Activated CD4-positive, alpha-beta T cell treated with anti-CD3 and anti-CD28 coated beads for 4 hours (primary cell): ENCODE measurements at places on chromosomes 1 and 21.

DNA sequence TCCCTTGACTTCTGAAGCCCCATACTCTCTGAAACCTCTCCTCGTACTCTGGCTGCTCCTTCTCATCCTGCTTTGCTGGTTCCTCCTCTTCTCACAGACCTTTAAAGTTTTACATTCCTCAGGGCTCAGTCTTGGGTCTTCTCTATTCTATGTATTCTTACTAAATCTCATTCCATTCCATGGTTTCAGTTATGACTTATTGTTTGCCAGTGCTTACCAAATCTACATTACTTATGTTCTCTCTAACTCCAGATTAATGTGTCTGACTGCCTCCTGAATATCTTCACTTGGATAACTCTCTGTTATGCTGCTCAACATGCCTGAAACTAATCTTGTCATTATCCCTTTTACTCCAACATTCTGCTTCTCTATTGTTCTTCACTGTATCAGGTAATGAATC is 5.4 kb upstream of the SLC35D1 start:
- DNase-seq, result no peak

DNA sequence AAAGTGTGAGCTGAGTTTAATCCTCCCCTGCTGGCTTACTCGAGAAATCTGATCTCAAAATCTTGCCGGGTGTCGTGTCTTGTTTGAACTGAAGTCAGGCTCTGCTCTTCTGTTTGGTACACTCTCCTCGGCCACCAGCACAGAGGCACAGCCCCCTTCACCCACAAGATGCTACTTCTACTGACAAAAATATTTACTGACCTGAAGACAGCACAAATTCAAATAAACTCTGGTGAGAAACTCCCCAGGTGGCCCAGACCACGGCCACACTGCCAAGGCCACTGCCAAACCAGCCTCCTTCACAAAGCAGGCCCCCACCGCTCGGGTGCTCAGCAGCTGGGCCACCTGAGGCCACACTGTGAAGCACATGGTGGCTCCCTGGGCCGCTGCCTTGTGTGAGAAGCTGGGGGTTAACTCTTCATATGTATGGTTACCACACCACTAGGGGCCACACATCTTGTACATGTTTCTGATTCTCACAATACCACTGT is 80.6 kb downstream of the TGFBR3 start:
- no peak for DNase-seq

- DNase-seq, result no peak
These were observed 164.7 kb downstream of the LTN1 start for GRCh38 chr21:28828021-28828420.

DNA sequence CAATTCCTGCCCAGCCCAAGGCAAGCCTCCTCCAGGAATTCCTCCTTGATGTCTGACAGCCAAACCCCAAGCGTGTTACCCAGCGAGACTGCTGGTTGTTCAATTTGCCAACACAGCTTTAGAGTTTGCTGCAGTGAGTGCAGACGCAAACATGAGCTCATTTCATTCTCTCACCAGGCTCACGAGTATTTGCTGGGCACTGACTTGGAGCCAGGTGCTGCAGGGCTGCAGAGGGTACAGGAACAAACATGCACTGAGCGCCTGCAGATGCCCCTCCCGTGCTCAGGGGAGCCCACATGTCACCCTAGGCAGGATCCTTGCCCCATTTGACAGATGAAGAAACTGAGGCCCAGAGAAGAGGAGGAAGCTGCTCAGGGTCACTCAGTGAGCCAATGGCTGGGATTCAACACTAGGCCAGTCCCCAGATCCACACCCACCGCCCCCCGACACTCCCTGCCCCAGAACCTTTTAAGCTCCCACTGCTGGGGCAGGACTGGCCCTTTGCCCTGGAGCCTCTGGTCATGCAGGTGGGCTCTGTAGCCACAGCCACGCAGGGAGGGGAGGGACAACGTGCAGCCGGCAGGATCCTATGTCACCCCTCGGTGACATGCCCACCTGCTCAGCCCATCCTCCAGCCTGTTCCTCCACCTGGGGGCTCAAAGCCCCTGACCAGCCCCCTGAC is 363.7 kb downstream of the MATN1 start:
- no peak for DNase-seq

- no peak for DNase-seq
These were observed 149.9 kb upstream of the C1orf105 start for GRCh38 chr1:172270605-172271004.

DNA sequence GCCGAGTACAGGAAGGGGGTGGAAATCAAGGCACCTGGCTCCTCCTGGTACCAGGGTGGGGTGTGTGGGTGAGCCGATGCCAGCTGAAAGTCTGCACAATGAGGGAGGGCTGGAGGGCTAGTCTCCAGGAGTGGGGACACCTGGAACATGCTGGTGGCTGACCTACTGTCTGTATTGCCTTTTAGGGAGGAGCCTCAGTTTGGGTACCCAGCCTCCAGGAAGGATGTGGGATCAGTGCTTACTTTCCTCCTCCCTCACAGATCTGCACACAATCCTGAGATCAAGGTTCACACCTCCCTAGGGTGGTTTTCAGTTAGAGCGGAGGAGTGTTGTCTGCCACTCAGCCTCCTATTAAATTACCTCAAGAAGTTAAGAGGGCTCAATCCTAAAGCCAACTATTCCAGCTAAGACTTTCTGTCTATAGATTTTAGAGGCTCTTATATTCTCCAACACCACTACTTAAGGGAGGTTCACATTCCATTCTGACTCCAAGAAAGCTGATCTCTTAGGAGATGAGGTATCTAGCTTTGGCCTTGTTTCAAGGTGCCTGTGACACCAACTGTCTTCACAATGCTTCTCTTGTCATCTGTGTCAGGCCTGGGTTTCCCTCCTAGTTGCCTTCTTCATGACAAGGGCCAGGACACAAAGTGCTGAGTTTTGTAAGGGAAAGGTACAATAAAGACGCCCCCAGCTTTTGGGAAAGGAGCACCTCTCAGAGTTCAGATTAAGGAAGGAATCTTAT is 15.7 kb downstream of the SSR2 start:
- no peak for DNase-seq

GRCh38 chr1:38141483-38141882 is 94.9 kb upstream of the POU3F1 start:
- no peak for DNase-seq

- DNase-seq, result no peak
These were observed 65.6 kb downstream of the TEX35 start for GRCh38 chr1:178578541-178578940.

- DNase-seq, result no peak
These were observed 21.8 kb upstream of the SPOCD1 start for GRCh38 chr1:31837451-31838158.

DNA sequence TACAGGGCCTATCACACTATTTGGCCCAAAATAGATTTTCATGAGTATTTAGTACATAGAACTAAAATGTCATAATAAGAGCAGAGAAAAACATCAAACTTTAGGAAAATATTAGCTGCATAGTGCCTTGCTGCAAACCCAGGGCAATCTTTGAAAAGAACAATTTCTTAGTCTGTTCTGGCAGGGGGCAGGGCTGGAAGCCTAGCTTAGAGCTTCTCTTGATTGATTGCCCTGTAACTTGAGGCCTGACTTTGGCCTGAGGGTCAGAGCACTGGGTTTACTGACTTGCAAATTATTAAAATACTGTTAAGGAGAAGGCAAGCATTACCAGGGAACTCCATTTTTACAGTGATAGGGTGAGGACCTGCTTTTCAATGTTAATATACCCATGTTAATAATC is 115.8 kb upstream of the SPAG17 start:
- no peak for DNase-seq

- DNase-seq, result no peak
These were observed 4.1 kb downstream of the KRTAP12-1 start for GRCh38 chr21:44677881-44678280.

- DNase-seq, result no peak
These were observed 68.8 kb upstream of the SELENON start for GRCh38 chr1:25731148-25731547.

- no peak for DNase-seq
These were observed 615 bp upstream of the MRPS15 start for GRCh38 chr1:36464605-36465393.

DNA sequence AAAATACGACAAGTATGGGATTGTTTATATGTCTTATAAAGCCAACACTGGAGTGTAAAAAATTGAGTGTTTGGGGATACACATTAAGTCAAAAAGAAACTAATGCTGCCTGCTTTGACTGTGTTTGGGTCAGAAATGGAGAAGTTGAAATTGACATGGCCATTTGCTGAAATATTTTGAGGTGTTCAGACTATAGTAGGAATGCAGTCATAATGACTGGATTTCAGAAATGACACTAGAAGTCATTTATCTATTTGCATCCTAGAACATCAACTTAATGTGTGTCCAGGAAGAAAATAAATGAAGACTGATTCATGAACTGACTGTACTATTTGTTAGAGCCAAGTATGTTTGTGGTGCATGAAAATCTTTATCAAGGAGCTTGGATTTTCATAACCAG is 28.4 kb downstream of the RASAL2 start:
- no peak for DNase-seq

DNA sequence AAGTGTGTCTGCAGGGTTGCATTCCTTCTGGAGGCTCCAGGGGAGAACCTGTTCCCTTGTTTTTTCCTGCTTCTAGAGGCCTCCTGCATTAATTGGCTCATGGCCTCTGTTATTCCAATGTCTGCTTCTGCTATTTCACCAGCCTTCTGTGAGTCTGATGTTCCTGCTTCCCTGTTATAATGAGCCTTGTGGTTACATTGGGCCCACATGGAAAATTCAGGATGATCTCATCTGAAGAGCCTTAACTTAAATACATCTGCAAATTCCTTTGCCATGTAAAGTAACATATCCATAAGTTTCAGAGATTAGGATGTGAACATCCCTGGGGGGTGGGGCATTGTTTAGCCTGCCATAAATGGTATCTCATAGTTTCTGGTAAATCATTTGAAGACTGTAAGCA is 181.1 kb downstream of the RWDD3 start:
- no peak for DNase-seq

DNA sequence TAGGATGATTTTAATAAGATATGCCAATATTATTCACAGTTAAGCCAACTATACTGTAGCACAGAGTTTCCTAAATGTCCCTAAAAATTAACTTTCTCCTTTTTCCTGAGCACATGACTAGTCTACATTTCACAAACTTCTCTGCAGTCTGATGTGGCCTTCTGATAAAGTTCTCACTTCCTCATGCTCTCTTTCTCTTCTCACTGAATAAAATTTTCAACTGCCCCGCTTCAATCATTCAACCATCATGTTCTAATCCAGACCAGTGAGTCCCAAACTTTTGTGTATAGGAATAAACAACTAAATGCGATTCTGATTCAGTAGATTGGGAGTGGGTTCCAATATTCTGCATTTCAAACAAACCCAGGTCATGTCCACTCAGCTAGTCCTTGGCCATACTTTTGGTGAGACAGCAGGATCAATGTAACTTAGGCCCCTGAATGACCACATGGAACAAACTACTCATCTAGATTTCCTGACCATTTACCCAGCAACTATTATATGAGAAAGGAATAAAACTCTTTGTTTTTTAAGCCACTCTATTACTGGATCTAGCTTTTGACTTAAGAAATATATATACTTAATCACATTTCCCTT is 20.1 kb downstream of the TUT4 start:
- DNase-seq, result no peak

DNA sequence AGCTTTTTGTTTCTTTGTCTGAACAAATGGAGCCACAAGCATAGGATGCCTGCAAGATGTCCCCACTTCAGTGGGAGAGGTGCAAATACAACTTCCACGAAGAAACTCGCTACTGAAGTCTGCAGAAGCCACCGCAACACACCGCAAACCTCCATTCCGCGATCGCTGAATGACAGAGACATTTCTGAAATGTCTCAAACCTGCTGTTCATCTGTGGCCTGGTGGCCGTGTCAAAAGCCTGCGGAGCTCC is 1.0 kb downstream of the TP53BP2 start:
- peak; percentile 35 for DNase-seq

DNA sequence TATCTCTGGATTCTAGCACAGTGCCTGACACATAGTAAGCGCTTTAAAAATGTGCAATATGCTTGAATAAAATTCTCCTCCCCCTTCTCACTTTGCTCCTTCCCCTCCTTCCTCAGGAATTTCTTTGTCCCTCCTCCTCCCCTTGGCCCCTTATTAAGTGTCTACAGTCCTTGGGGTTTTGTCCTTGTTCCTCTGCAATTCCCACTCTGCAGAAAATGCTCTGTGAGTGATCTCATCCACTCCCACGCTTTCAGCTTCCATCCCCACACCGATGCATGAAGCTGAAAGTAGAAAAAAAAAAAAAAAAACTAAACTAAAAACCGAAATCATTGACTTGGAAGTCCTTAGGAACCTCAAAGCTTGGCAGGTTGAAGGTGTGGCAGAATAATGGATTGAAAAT is 273.6 kb downstream of the RRAGC start:
- no peak for DNase-seq

DNA sequence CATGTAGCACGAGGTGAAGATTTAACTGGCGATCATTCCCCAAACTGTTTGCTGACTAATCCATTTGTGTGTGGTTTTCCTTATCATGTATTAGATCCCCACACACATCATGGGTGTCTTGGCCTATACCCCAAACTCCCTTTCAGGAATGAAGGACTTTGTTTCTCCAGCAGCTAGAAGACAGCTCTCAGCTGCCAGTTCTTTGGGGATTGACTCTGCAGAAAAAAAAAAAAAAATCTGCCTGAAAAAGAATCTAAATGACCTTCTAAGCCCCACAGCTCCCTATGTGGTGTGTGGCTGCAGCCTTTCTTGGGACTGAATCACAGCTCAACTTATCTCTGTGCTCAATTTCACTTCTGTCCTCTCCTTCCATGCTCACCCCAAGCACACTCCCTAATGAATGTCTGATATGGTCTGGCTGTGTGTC is 256.3 kb upstream of the DUSP10 start:
- no peak for DNase-seq

- peak; percentile 52 for DNase-seq
These were observed 28.4 kb downstream of the ACP6 start for GRCh38 chr1:147641695-147642592.

DNA sequence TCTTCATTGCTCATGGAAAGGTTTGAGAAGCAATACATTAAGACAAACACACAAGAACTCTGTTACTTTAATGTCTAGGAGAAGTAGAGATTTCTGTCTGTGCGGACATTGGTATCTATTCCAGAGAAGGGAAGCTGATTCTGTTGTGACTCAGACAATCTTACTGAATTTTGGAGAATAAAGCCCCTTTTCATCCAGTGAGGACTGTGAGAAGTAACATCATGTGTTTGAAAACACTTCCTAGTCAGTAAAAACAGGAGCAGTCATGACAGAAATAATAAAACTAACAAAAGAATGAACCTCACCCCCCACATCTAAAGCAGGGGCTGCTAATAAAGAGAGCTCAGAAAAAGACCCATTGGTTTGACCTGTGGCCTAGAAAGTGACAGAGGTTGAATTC is 46.6 kb downstream of the NEK7 start:
- DNase-seq, result no peak

DNA sequence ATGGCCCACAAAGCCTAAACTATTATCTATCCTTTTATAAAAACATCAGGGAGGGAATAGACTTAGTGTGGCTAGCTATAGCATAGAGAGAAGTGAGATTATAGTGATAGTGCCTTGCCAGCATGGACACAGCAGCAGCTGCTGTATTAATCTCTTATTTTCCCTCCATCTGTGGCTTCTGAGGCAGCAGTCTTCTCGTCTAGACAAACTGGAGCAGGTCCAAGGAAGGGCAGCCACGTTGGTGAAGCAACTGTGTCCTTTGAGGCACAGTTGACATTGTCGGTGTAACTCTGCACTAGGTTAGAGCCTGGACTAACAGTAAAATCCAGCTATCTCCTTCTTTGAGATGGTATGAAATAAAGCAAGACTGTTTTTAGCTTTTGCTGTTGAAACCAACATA is 131.3 kb downstream of the CACHD1 start:
- DNase-seq, result no peak
